ENCODE measurements at places on chromosomes 13 and 19. TPM values are rescaled to one million over a fixed set of nuclear protein-coding genes. Genes with fewer than 3 reads are reported as not detected.

DNA sequence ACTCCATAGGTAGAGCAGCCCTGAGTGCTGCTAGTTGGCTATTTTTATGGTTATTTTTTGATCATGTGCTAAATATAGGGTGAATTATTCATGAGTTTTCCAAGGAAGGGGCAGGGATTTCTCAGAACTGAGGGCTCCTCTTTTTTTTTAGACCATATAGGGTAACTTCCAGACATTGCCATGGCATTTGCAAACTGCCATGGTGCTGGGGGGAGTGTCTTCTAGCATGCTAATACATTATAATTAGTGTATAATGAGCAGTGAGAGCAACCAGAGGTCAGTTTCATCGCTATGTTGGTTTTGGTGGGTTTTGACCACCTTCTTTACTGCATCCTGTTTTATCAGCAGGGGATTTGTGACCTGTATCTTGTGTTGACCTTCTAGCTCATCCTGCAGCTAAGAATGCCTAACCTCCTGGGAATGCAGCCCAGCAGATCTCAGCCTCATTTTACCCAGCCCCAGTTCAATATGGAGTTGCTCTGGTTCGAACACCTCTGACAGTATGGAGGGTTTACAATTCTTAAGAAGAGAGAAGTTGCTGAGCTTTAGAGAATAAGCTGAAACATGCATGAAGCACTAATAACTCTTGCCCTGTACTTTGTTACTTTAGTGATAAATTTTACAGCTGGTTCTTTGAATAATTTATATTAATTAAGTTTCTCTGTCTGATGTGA is 31.7 kb downstream of the CEACAM1 start:
- no peak for DNase-seq

ZNF221 gene
- 1.2 TPM for total RNA-seq

- no peak for DNase-seq
Observed at GRCh38 chr19:13083008-13083404, 19.7 kb downstream of the LYL1 start.

- DNase-seq = peak; percentile 25
Observed at GRCh38 chr13:97945792-97946419, 7.6 kb upstream of the IPO5 start.

DNA sequence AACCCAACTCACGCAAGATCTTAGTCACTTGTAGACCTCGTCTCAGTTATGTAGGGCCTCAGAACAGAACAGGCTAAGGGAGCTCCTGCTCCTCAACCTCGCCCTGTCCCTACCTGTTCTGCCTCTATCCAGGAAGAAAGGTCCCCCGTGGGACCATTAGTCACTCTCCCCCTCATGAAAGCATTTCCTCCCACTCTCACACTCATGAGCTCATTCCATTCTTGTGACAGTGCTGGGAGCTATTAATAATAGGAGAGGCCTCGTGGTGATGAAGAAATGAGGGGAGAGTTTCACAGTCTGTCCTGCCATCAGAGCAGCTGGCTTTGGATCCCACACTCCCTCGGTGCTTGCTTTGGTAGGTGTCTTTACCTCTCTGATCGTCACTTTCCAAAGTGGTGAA is 10.2 kb downstream of the PPP2R1A start:
- DNase-seq = no peak

R3HDM4 gene
- 73.6 TPM for total RNA-seq

ATP8A2 gene
- total RNA-seq = 0.26 TPM

Data from MCF 10A (cell line).